ENCODE measurements at places on chromosomes 4 and X.

DNA sequence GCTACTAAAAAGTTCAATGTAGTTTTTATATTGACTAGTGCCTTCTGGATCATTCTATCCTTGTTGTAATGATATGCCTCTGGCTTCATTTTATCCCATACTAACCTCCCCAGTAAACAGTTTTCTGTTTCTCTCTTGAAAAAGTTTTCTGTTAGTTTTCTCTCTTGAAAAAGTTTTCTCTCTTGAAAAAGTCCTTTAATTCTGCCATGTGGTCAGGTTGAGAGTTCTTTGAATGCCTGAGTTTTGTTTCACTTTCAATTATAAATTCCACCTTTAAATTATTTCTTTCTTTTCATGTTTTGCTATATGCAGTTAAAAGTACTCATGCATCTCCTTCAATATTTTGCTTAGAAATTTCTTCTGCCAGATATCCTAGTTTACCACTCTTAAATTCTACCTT, 1139.6 kb downstream of the STPG2 start:
- DNase-seq, result no peak

DNA sequence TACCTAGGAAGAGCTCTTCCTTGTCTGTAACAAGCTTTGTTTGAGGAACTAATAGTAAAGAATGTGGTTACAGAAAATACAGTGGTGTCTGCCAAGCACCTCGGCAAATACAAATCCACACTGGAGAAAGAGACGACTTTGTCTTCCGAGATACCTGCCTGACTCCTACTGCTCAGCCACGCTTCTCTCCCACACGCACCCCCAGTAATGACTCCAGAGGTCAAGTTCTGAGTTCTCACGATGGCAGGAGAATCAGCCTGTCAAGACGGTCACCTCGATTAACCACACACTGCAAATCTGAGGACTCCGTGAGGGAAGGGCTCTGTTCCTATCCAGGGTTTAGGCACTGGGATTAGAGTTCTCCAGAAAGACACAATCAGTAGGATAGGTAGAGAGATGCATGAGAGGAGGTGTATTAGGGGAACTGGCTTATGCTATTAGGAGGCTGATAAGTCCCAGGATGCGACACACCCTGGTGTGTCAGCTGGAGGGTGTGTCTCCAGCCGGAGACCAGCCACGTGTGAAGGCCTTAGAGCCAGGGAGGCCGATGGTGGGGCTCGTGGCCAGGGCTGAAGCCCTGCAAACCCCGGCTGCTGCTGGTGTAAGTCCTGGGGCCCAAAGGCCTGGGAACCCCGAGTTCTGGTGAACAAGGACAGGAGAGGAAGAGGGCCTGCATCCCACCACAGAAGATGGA, 8.4 kb upstream of the TRIML2 start:
- no peak for DNase-seq

DNA sequence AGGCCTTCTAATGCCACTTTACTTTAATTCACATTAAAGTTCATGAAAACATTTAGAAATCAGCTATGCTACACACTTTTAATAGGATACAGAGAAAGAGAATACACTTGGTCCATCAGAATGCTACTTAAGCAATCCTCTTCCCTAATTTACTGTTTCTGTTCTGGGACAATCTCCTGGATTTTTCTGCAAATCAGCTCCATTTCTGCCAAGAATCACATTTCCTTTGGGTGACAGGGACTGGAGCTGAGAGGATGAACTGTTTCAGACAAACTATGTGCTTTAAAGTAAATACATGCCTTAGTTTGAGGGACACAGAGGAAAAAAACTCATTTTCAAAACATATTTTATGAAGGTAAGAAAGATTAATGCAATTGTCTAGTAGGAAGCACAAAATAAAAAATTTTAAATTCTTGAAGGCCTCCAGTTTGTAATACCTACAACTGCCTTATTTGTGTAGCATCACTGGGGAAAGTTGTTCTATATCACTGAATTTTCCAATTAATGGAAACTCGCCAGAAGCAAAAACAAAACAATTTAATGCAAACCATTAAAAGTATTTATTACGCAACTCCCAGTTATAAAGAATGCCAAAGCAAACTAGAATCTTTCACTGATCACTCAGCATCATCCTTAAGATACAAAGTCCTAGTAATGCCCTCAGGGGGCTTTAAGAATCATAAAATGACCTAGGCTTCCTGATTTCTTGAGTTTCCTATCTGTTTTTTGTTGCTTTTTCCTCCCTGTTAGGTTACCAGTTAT, 36.3 kb downstream of the BCLAF3 start:
- DNase-seq, result no peak

DNA sequence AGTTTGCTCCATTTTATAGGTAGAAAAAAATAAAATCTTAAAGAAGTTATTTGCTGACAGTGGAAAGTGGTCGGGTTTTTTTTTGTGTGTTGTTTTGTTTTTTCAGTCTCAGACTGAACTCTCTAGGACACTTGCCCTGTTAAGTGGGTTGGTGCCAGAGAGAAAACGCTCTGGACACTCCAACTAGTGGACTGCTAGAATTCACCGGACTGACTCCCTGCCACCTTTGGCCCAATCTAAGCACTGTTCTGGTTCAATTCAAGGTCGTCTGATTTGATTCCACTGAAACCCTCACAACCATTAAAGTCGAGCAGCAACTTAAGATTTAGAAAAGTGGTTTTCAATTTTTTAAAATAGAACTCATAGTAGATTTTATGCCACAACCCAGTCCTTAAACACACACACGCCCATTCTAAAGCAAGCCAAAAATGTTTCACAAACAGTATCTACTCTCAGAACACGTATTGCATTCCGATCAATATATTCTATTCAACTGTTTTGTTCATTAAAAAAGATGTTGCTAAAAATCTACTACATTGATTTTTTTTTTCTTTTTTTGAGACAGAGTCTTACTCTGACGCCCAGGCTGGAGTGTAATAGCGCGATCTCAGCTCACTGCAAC, 27.3 kb downstream of the RWDD4 start:
- DNase-seq, result no peak

DNA sequence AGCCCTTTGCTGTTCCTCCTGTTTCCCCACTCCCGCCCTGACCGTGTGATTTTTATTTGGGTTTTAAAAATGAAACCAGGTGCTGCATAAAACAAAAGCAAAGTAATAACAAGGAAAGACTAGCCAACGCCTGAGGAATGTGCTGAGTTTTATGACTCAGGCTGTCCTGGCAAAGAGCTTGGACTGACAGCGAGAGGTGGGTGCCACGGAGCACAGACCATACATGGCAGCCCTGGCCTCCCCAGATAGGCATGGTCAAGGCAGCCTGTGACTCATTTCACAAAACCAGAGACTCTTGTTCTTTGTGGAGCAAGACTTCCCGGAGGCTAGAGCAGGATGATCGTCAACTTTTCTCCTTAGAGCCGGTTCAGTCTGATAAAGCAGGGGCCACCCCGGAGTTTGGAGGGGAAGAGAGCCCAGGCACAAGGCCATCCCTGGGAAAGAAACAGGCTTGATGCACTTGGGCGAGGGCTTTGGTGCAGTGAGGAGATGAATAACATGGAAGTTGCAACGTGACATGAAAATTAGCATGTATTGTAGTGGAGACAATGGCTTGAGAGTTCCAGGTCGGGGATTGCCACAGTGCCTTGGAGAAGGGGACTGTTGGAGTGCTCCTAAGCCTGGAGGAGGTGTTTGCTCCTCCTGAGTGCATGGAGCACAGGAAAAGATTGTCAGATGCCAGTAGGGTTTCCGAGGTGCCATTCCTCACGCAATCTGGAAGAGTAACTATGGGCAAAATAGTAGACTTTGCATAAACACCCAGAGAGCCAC, 54.8 kb downstream of the C4orf51 start:
- peak; percentile 88 for DNase-seq

DNA sequence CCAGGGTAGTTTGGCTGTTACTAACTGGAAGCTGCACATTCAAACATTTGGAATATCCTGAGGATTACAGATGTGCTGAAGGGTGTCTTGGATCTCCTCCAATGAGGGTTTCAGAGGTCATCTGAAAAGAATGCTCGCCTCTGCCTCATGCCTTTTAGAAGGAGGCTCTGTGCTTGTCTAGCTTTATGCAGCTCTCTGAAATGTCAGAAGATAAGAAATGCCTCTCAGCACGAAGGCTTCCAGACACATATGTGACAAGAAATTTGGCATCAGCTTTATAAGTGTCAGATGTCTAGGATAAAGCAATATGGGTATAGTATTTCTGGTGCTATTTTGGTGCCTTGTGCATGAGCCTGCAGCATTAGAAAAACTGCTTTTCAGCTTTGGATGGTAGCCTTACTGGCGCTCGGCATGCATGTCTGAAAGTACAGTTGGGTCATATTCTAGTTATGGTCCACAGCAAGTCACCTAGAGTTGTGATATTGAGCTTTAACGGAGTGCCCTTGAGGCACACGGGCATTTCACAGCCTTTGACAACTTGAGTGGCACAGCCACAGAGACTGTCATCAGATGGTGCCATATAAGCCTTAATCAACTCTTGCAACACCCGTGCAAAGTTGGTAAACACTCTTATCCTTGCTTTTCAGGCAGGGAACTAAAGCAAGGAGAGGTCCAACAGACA, 70.8 kb upstream of the PGRMC2 start:
- DNase-seq, result no peak

DNA sequence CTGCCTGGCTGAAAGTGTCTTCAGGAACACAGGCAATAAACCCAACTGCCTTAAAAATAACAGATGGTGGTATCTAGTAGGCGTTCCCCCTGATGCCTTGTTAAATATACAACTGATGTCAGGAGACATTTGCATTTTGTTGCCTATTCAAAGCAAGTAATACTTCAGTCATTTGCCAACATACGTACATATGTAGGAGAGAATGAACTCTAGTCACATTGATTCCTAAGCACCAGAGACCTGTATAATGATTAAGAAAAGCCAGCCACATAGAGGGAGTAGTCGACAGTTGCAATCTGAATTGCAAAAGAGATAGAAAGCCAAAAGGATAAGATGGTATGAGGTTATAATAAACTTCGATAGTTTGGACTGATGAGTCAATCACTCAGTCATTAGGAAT, 191.0 kb upstream of the EMCN start:
- no peak for DNase-seq

DNA sequence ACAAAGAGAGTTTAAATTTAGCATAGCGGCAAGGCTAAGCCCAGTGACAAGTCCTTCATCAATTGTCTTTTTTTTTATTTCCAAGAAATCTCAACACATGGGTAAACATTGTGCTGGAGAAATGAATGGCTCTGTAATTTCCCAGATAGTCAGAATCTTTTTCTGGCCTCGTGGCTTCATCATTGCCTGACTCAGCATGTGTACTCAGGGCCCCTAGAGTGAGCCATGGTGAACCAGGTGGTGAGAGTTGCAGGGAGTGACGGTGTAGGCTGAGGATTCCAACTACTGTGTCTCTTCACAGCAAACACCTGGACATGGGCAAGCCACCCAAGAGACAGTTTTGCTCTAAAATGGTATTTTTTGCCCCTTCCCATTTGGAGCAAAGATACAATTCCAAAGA, 43.1 kb upstream of the UCP1 start:
- DNase-seq, result no peak

DNA sequence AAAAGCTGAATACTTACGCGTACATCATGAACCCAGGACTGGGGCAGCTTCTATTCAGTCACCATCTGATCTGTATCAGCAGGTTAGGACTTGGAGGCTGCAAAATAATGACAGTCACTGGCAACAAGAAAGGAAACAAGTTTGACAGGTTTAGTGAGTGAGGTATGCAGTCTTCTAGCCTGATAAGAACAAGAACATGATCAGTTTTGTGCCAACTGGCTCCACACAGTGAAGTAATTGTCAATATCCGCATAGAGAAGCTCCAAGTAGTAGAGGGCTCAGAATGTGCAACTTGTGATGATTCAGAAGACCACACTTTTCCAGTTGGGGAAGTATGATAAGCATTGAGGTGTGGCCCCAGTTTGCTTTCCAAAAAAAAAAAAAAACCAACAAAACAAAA, at the start of gene TMPRSS11F:
TMPRSS11F (minus strand) TSS at position 77 of the 400 bp plus-strand sequence; CDS start at position 28, 49 bp downstream.
- DNase-seq, result no peak

DNA sequence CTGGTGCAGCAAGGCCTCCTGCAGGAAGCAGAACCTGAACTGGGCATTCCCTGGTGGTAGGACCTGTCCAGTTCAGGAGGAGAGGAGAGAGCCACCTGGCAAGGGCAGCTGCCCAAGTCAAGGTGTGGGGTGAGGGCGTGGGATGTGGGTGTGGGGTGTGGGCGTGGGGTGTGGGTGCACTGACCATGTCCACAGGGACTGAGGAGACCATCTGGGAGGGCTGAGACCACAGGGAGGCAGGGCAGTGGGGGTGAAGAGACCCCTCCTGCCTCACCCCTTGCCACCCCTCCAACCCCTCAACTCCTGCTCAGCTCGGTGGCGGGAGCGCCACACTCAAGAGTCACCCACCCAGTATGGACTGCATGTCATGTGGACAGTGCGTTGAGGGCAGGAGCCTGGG, 117.9 kb downstream of the CPZ start:
- DNase-seq, result no peak

GRCh38 chr4:164700471-164700870, 53.5 kb upstream of the SMIM31 start:
- no peak for DNase-seq

DNA sequence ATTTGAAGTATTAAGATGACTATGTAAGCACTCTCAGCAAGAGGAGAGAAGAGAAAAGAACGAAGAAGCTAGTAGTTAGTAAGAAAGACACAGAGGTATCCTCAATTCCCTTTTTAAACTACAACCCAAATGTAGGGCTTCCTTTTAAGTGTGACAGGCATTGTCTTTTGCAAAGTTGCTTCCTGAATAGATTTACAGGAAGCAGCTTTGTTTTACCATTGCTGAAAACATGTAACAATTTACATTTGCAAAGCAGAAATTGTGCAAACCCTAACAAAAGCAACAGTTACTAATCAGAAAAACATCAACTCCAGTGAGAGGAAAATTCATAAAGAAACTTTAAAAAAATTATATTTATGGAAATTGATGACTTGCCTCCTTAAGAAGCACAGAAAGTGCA, 96.4 kb downstream of the FAM13A start:
- no peak for DNase-seq

DNA sequence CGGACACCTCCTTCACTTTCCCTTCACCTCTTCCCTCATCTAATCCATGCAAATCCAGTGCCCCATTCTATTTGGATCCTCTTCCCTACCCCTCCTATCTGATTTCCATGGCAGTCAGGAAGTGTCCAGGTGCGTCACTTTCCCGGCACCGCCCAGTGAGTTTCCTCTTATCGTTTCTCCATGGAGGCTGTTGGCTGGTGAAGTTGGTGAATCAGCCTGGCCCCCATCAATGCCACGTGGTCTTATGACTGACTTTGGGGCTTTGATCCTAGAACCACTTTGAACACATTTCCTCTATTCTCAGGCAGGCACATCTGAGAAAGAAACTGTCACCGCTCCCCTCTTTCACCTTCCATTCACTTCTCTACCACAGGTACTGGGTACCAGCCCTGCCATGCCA, 137.8 kb downstream of the CEP135 start:
- DNase-seq, result no peak

- DNase-seq, result no peak
Measured at GRCh38 chr4:7607156-7607910, 172.6 kb upstream of the PSAPL1 start.

GRCh38 chrX:19212037-19212436, 89.8 kb upstream of the ADGRG2 start:
- no peak for DNase-seq

DNA sequence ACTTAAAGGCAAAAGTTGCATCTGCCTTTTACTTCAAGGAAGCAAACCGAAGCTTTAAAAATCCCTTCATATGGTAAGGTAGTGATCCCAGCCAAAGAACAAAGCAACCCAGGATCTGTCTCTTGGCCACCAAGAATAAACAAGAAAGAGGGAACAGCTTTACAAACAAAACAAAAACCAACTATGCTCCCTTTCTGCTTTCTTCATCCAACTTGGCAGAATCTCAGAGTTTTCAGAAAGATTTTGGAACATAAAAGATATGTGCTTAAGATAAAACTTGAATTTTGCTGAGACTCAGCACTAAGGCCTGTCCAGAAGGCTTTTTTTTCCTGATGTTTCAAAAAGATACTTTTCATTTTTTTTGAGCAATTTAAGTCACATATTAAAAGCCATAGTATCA, 94.0 kb downstream of the COL4A6 start:
- DNase-seq, result no peak
